Testis (tissue), 5 donors: ENCODE measurements at places on chromosomes 6 and 20. TPM values are rescaled to one million over a fixed set of nuclear protein-coding genes. Genes with fewer than 3 reads are reported as not detected.

DNA sequence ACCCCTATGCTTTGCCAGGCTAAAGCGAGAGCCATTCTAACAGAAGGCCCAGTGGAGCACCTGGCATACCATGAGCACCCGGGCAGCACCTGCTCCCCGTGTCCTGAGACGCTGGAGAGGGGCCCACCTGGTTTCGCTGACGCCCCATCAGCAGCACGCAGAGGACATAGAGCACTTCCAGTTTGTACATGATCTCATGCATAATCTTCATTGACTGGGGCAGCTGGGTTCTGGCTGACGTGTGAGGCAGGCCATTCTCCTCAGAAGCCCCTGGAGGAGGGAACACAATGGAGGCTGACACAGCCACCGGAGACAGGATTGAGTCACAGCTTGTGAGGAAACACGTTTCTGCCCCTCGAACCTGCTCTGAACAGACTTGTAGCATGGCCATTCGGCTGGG, 65.4 kb downstream of the MYH7B start:
- H3K36me3 ChIP-seq, result no peaks in the 10 kb centered on the region
- no peak overlapping the region for H3K27ac ChIP-seq
- DNase-seq, result no peak
- no peaks in the 10 kb centered on the region for H3K27me3 ChIP-seq

DNA sequence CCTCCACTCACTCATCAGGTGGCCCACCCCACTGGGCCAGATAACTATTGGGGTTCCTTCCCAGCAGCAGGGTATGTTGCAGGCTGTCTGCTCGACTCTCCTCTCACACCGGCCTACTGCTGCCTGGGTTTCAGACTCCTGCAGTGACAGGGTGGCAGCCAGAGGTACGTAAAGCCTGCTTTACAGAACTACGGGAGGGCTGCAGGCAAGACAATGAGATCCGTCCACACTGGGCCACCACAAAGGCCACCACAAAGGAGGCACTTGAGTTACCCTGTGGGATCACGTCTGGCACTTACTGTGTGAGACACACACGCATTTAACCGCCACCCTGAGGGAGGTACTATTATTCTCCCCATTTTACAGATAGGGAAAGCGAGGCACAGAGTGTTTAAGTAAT, 78.5 kb downstream of the NFATC2 start:
- H3K4me1 ChIP-seq, result peaks cover 16% of the 10 kb centered on the region
- no peak overlapping the region for H3K4me3 ChIP-seq
- no peaks in the 10 kb centered on the region for H3K36me3 ChIP-seq
- H3K27me3 ChIP-seq, result no peaks in the 10 kb centered on the region

- DNase-seq, result peak; percentile 73
- no peaks in the 10 kb centered on the region for H3K36me3 ChIP-seq
- H3K4me1 ChIP-seq, result peaks cover 6% of the 10 kb centered on the region
- peak overlapping the region; percentile 16 for H3K27ac ChIP-seq
These were observed 41.3 kb downstream of the PCNA start for GRCh38 chr20:5078399-5078958.

- DNase-seq, result no peak
- H3K27me3 ChIP-seq, result no peaks in the 10 kb centered on the region
- H3K4me1 ChIP-seq, result no peaks in the 10 kb centered on the region
- no peak overlapping the region for H3K4me3 ChIP-seq
- no peak overlapping the region for H3K27ac ChIP-seq
- no peaks in the 10 kb centered on the region for H3K36me3 ChIP-seq
These were observed 14.6 kb upstream of the BLCAP start for GRCh38 chr20:37542281-37542680.

GRCh38 chr6:132650429-132650828, 8.6 kb downstream of the TAAR1 start:
- no peak for DNase-seq
- H3K27ac ChIP-seq, result no peak overlapping the region
- no peaks in the 10 kb centered on the region for H3K27me3 ChIP-seq

- no peaks in the 10 kb centered on the region for H3K27me3 ChIP-seq
- H3K36me3 ChIP-seq, result no peaks in the 10 kb centered on the region
- H3K27ac ChIP-seq, result no peak overlapping the region
- H3K4me3 ChIP-seq, result no peak overlapping the region
These were observed 51.2 kb downstream of the CHD6 start for GRCh38 chr20:41566896-41567527.

- H3K4me3 ChIP-seq, result no peak overlapping the region
- no peaks in the 10 kb centered on the region for H3K36me3 ChIP-seq
- DNase-seq, result no peak
These were observed 176.2 kb downstream of the NFATC2 start for GRCh38 chr20:51366155-51366886.

- no peaks in the 10 kb centered on the region for H3K36me3 ChIP-seq
- DNase-seq, result no peak
- no peaks in the 10 kb centered on the region for H3K27me3 ChIP-seq
- no peak overlapping the region for H3K27ac ChIP-seq
These were observed 2.6 kb upstream of the NEDD9 start for GRCh38 chr6:11235062-11235461.

GRCh38 chr20:37385176-37385575, 39.2 kb downstream of the SRC start:
- H3K27me3 ChIP-seq, result no peaks in the 10 kb centered on the region
- no peak overlapping the region for H3K27ac ChIP-seq
- DNase-seq, result no peak
- peak overlapping the region; percentile 47 for H3K4me3 ChIP-seq
- no peaks in the 10 kb centered on the region for H3K36me3 ChIP-seq
- H3K4me1 ChIP-seq, result peaks cover 13% of the 10 kb centered on the region

- no peak overlapping the region for H3K4me3 ChIP-seq
- no peaks in the 10 kb centered on the region for H3K27me3 ChIP-seq
- no peaks in the 10 kb centered on the region for H3K36me3 ChIP-seq
- H3K4me1 ChIP-seq, result no peaks in the 10 kb centered on the region
- no peak for DNase-seq
These were observed 72.6 kb upstream of the LY86 start for GRCh38 chr6:6515691-6516607.

DNA sequence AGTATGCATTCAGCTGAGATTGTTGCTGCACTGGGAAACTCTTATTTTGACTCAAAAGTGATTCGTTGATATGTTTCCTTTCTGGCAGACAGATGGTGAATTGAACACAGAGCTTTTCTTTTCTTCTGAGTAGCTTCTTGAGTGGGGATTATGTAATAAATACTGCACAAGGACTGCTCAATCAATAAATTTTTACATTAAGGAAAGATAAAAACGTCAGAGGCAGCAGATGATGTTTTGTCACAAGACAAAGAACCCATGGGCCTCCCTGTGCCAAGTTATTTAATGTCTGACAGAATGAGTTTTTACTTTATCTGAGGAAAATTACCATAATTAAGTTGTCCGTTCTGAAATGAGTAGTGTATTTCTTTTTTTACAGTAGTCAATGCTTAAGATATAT, 460.3 kb downstream of the UTRN start:
- no peaks in the 10 kb centered on the region for H3K4me1 ChIP-seq
- no peaks in the 10 kb centered on the region for H3K36me3 ChIP-seq
- H3K4me3 ChIP-seq, result no peak overlapping the region
- H3K27ac ChIP-seq, result no peak overlapping the region

GRCh38 chr20:19018881-19019280, 193.6 kb upstream of the SLC24A3 start:
- no peaks in the 10 kb centered on the region for H3K36me3 ChIP-seq
- no peak overlapping the region for H3K27ac ChIP-seq
- DNase-seq, result no peak

- no peaks in the 10 kb centered on the region for H3K27me3 ChIP-seq
- no peaks in the 10 kb centered on the region for H3K36me3 ChIP-seq
- H3K4me3 ChIP-seq, result peak within 1 kb of the TSS; percentile 73
- H3K27ac ChIP-seq, result no peak within 1 kb of the TSS
- H3K4me1 ChIP-seq, result peaks cover 5% of the 10 kb centered on the region
These were observed at the start of gene L3MBTL1 for GRCh38 chr20:43507150-43508080. Gene L3MBTL1, plus strand, starts transcription at chr20:43507697. Its CDS starts 5,807 bp downstream, at chr20:43513504.

DNA sequence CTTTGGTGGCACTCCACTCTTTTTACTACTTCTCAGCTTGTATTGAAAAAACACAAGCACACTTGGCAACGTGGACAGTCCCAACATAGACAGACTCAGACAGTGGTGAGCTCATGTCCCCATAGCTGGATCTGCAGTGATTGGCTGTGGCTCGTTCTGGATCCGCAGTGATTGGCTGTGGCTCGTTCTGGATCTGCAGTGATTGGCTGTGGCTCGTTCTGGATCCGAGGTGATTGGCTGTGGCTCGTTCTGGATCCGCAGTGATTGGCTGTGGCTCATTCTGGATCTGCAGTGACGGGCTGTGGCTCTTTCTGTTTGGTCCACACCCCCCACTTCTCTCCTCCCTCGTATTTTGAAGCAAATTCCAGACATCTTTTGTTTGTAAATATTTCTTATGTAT, 28.0 kb downstream of the OSBPL2 start:
- peak; percentile 26 for DNase-seq
- no peak overlapping the region for H3K27ac ChIP-seq
- peaks cover 13% of the 10 kb centered on the region for H3K4me1 ChIP-seq

DNA sequence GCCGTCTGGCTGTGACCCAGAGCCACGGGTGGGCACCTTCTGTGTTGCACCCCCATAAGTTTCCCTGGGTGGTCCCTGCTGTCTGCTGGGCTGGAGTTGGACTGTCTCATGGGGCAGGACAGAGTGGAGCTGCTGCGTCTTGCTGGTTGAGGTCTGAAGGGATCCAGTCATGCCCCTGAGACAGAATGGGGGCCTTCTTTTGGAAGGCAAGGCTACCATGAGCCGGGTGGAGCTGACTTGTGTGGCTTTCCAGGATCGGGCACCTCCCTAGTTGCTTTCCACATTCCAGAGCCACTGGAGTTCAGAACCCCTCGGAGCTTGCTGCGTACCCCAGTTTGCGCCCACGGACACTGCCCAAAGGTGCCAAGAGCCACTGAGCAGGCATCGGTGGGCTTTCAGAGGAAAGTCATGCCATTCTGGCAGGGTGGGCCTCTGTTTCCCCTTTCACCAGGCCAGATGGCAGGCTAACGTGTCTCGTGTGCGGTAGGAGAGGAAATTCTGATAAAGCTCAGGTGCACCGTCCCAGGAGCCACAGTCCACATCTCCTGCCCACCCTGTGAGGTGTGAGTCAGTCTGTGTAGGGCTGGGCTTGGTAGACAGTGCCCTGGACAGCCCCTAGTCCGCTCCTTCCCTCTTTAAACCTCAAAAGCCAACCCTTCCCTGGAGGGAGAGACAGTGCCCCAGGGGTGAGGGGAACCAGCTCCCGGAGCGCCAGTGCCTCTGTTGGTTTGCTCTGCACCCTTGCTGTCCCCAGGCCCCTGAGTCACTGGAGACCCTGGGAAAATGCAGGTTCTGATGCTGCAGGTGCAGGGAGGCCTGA, 125.3 kb downstream of the SYCP2 start:
- DNase-seq, result peak; percentile 5
- no peaks in the 10 kb centered on the region for H3K4me1 ChIP-seq
- H3K36me3 ChIP-seq, result no peaks in the 10 kb centered on the region
- H3K27ac ChIP-seq, result no peak overlapping the region

DNA sequence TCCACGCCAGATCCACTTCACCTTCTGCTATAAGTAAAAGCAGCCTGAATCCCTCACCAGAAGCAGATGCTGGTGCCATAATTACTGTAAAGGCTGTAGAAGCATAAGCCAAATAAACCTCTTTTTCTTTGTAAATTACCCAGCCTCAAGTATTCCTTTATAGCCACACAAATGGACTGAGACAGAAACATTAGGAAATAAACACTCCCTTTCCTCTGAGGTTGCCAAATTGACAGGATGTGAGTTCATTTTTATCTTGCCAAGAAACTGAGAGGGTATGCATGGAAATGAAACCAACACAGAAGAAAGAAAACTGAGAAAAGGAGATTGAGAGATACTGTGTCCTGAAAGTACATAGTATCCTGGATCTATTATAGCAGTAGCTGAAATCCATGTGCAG, 481.2 kb downstream of the HAO1 start:
- no peak overlapping the region for H3K27ac ChIP-seq
- no peaks in the 10 kb centered on the region for H3K36me3 ChIP-seq
- no peak for DNase-seq
- no peak overlapping the region for H3K4me3 ChIP-seq
- no peaks in the 10 kb centered on the region for H3K27me3 ChIP-seq

DNA sequence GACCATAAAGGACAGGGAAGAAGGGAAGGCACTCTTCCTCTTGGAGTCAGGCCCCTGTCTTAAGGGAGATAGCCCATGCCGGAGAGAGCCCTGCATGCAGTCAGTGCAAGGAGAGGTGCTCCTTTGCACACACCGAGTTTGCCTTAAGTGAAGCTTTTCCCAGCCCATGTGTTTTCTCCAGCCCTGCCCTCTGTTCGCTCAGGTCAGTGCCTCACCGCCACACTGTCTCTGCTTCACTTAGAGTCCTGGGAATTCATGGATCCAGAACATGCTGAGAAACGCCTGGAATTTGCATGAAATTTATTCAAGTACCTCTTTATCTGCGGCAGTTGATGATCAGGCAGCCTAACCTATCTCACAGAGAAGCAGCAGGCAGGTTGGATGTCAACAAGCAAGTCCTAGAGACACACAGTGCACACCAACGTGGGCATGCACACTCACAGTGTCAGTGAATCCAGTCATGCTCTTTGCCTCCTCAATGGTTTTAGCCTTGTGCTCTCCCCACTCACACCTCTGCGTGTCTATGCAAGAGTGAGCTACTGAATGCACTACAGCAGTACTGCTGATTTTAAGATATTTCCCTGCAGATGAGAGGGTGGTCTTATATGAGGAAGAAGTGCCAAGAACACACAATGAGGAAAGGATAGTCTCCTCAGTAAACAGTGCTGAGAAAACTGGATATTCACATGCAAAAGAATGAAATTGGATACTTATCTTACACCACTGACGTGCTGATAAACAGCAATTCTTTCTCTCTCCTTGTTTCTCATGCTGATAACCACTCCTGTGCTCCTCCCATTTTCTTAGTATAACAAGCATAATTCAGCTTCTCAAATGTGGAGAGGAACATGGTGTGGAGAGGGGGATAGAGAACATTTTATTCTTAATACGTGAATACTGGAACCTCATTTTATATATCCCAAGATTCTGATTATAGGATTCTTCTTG, 295.1 kb upstream of the CDYL start:
- H3K36me3 ChIP-seq, result no peaks in the 10 kb centered on the region
- no peak overlapping the region for H3K4me3 ChIP-seq
- no peak for DNase-seq
- no peaks in the 10 kb centered on the region for H3K27me3 ChIP-seq
- no peak overlapping the region for H3K27ac ChIP-seq
- no peaks in the 10 kb centered on the region for H3K4me1 ChIP-seq

DNA sequence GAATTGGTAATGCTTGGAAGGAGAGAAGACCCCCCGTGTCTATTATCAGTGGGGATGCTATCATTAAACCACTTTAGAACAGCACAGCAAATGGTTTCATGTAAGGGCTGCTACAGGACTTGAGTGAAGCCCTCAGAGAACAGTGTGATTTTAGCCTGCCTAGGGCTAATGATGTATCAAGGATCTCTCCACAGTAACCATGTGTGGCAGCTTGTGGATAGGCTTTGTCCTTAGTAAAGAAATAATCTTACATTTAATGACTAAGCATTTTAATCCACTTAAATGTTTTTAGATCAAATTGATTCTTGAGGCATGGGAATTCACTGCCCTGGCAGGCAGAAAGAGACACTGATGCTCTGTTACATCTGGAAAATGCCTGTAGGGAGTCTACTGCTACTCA, 495.1 kb downstream of the NKAIN2 start:
- DNase-seq, result no peak
- H3K27ac ChIP-seq, result no peak overlapping the region
- no peaks in the 10 kb centered on the region for H3K36me3 ChIP-seq
- H3K27me3 ChIP-seq, result no peaks in the 10 kb centered on the region

COL9A3 gene
- total RNA-seq, result 19.1 TPM

NHLRC1 gene
- total RNA-seq, result 3.8 TPM

NUP43 gene
- 28.3 TPM for total RNA-seq

FOXF2 gene
- 4.7 TPM for total RNA-seq

DDX43 gene
- total RNA-seq, result 26.0 TPM

DAAM2 gene
- total RNA-seq, result 66.1 TPM

ARMH2 gene
- total RNA-seq, result 3.4 TPM

MAP7 gene
- 38.5 TPM for total RNA-seq
